D341Med (cell line): ENCODE measurements at places on chromosomes 11 and 22.

GRCh38 chr11:44454666-44455065, 110.8 kb upstream of the CD82 start:
- DNase-seq, result no peak

DNA sequence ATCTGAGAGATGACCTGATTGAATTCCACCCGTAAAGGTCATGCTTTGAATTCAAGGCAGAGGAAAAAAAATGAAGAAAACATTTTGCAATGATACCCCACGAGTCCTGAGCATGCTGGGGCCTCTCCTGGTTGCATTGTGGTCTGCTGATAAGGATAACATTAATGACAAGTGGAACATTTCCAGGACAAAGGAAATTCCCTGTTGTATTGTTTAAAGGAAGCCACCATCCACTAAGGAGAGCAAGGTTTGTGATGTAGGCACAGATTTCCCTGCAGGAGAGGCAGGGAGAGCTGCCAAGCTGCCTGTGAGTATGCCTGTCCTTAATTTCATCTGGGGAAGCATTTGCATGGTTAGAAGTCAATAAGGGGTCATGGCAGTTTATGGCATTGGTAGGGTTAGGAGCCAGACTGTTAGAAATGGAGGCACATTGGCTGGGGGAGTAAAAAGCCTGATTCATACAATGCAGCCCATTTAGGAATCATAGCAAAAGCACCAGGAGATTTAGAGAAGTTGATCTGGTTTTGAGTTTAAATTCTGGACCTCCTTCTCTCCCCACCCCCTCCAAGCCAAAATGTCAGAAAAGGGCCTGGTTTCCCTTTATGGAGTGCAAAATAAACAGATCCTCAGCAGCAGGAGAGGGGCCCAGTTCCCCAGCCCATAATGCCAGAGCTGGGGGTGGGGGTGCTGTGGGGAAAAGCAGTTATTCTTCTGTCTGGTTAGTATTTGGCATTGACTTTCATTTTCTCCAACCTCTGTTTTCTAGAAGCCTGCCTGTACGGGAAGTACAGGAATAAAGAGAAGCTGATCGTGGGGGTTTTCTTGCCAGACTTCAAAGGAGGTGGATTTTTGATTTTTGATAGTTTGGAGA, 22.1 kb downstream of the FLI1 start:
- DNase-seq, result no peak

GRCh38 chr11:93907901-93908300, 57.5 kb upstream of the VSTM5 start:
- DNase-seq, result no peak

- DNase-seq, result no peak
Observed at GRCh38 chr11:65859812-65860277, 388 bp upstream of the MUS81 start.

DNA sequence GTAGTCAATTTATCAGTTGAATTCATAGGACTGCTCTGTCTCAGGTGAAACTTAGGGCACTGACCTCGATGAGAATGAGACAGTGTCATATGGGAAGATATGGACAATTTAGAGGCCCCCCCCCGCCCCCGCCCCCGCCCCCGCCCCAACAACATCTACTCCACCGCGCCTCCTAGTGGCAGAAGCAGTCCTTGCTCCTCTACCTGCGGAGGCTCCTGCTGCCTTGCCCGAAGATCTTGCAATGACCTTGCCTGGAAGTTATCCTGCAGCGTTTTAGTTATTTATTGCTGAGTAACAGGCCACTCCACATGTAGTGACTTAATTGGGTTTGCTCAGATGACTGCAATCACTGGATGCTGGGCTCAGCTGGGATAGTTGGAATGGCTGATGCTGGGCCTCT, 15.2 kb downstream of the SERPINH1 start:
- peak; percentile 73 for DNase-seq

- DNase-seq, result peak; percentile 86
Observed at GRCh38 chr11:118152552-118153471, at the start of gene SCN4B. Gene SCN4B, minus strand, starts transcription at chr11:118152823. Its CDS starts 150 bp downstream, at chr11:118152673.

- peak; percentile 83 for DNase-seq
Observed at GRCh38 chr11:45146072-45147016, at the start of gene PRDM11. Gene PRDM11, plus strand, starts transcription at chr11:45146639. Its CDS starts 35,128 bp downstream, at chr11:45181767.

DNA sequence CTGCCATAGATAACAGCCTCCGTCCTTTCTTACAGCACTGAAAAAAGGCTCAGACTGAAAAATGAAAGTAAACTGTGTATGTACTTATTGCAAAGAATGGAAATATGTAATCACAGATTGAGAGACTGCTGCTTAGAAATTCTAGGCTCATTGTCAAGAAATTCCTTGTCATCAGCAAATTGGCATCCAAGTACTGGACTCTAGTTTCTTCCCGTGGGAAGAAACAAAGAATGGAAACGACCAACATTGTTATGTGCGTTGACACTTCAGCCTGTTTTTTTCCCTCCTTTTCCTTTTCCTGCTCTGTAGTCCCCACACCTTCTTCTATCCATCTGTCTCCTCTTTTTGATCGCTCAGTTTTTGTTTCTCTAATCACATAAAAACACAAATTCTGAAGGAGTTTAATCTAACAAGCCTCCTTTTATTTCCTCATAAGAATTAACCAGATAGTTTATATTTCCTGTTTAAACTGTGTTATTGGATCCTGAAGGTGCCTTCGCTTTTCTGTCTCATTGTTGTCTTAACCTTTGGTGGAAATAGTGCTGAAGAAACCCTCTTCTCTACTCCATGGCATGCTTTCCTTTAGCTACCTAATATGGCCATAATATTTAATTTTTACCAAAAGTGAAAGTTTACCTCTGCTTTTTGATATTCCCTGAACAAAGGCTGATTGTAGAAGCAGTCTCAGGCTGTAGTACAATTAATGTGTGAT, 20.0 kb upstream of the CASP12 start:
- DNase-seq, result no peak

DNA sequence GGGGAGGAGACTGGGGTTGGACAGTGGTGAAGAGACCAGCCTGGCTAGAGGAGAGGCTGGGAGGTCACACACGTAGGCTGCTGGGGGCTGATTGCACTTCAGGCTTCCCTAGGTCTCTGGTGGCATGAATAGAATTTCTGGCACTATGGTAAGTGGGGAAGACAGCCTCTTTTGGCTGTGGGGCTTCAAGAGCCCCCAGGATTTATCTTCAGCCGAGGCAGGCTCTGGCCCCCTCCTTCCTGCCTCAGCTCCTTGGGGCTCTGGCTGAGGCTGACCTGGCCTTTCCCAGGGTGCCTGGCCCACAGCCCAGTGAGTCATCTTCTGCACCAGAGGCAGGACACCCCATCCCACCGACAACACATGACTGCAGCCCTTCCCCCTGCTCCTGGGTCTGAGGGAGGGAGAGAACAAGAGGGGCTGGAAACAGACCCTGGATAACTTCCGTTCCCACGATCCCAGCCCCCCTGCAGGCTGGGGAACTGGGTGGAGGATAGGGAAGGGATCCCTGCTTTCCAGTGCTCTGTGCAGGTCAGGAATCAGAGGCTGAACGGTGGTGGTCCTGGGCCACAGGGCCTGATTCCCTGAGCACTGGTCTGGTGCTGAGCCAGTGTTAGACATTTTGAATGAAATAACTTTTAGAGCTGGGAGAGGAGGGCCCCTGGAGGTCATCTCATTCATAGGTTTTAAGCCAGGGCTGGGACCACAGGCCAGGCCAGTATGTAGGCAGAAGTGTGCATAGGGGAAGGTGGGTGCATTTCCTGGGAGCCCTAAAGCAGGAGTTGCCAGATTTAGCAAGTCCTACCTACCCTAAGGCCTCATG, 26.5 kb downstream of the ARHGEF17 start:
- no peak for DNase-seq

DNA sequence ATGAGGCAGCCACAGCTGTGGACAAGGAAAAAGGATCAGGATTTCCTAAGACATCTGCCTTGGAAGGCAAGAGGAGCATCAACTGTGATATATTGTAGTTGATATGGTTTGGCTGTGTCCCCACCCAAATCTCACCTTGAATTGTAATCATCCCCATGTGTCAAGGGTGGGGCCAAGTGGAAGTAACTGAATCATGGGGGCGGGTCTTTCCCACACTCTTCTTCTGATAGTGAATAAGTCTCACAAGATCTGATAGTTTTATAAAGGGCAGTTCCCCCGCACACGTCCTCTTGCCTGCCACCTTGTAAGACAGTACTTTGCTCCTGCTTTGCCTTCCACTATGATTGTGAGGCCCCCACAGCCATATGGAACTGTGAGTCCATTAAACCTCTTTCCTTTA, 10.2 kb downstream of the RIC8A start:
- no peak for DNase-seq

- no peak for DNase-seq
Observed at GRCh38 chr22:47445716-47446290, 683.4 kb downstream of the TBC1D22A start.

DNA sequence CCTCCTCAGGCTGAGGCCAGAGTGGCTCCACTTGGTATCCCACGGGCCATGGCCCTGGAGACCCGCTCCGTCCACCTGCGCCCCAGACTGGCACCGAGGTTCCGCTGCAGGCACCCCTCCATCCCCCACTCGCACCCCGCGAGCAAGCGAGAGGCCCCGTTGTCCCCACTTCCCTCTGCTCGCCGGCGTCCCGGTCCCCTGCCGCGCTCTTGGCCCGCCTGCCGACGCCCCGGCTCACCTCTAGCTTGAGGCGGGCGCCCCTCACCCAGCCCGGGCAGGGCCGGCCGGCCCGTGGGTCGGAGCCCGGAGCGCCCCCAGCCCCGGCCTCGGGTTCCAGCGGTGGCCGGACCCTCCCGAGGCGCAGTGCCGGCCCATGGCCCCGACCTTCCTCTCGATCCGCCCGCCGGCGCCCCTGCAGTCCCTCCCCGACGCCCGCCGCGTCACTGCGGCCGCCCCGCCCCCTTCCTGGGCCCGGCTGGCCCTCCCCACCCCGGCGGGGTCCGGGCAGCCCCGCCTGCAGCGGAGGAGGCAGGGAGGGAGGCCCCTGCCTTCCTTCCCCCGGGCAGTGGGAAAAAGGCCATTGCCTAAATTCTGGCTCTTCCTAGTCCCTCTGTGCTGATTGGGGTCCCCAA, at the start of gene PITPNM1:
TSS of gene PITPNM1 (minus strand) at position 414 of the 632 bp plus-strand sequence. CDS start 1,183 bp downstream, outside the sequence.
- no peak for DNase-seq

- no peak for DNase-seq
Observed at GRCh38 chr11:120774591-120775386, 249.1 kb upstream of the TBCEL start.

DNA sequence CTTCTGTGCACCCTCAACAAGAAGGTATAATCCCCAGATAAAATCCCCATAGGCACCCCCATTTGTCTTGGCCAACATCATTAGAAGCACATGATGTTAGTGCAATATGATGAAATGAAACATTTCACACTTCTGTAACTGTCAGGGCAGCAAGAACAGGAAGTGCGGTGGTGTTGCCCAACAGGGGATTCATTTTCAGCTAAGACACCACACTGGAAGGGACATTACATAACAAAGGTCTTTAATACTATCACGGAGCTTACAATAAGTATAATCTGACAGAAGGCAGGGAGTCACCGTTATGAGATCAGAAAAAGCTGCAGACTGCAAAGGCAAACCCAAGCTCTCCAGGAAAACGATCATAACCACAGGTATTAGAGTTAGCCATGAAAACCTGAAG, 2.0 kb downstream of the OR52W1 start:
- DNase-seq, result no peak

- DNase-seq, result no peak
Observed at GRCh38 chr11:73401217-73401923, 25.2 kb downstream of the RELT start.

DNA sequence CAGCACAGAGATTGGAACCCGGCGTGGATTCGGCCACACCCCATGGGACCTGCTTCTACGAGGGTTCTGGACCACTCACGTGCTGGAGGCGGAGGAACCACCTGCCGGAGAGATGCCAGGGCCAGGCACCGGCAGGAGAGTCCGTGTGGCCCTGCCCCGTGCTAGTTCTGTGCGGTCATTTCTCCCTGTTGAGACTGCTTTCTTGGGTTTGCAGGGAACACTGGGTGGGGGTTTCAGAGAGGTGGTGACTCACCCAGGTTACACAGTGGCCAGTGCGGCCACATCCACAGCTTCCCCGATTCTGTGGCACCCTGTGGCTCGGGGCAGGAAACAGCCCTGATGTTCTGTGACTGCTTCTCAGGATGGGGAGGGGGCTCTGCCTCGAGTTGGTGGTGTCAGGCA, 3.6 kb upstream of the PHLDA2 start:
- DNase-seq, result no peak

DNA sequence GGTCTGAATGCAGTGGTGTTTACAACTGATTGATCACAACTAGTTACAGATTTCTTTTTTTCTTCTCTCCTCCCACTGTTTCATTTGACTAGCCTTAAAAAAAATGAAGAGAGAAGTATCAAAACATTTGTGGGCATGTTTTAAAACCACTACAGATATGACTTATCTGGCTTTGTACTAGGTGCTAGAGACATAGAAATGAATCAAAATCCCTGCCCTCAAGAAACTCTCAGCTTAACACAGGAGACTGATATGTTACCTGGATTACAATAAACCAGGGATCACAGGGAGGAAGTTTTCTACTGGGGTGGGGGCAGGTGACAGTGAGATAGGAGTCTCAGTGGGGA, 25.2 kb upstream of the CTR9 start:
- DNase-seq, result no peak

- peak; percentile 95 for DNase-seq
Observed at GRCh38 chr11:110711776-110712658, at the start of gene ARHGAP20. Gene ARHGAP20, minus strand, starts transcription at chr11:110712437. Its CDS starts 206 bp downstream, at chr11:110712231.

- DNase-seq, result no peak
Observed at GRCh38 chr11:2149864-2150847, 10.9 kb downstream of the INS start.

GRCh38 chr11:130645843-130646197, 197.4 kb downstream of the ADAMTS15 start:
- DNase-seq, result no peak

DNA sequence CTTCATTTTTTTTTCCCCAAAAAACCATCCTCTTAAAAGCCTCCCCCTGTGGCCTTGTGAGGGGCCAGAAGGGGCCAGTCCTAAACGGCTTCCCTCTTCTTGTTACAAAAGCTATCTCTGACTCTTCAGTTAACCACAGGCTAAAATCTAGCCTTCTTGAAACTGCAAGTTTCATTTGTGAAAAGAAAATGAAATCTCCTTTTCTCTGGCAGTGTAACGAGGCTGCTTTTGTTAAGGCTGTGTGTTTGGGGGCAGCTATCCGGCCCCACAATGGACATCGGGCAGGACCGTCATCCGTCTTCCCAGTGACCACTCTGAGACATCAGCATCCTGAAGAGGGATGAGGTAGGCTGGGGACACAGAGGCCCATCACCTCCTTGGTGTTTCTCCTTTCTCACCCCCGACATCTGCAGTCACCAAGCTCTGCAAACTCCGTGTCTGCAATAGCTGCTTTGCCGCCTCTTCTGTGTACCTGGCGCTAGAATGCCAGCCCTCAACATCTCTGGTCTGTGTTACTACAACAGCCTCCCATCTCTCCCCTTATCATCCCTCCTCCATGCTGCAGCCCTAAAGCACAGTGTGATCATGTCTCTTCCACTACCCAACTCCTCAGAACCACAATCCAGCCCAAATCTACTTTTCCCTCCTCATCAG, 94.0 kb downstream of the RCN1 start:
- no peak for DNase-seq

DNA sequence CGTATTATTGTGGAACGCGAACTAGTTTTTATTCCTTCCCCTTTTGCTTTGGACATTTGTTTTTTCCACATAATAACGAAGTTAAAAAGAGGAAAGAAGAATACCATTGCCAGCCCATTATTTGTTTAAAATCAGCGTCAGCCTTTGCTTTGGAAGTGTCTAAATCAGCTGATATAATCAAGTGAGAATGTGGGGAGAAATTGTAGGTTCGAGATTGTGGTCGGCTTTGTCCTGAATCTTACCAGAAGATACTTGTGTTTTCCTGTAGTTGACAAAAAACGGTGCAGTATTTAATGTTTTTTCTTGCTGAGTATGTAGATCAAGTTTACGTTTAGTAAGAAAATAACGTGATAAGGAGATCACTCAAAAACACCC, 935 bp downstream of the ZNF143 start:
- no peak for DNase-seq

- no peak for DNase-seq
Observed at GRCh38 chr11:102007567-102008437, 39.4 kb upstream of the CFAP300 start.
